ENCODE measurements at places on chromosomes 2 and 18.

DNA sequence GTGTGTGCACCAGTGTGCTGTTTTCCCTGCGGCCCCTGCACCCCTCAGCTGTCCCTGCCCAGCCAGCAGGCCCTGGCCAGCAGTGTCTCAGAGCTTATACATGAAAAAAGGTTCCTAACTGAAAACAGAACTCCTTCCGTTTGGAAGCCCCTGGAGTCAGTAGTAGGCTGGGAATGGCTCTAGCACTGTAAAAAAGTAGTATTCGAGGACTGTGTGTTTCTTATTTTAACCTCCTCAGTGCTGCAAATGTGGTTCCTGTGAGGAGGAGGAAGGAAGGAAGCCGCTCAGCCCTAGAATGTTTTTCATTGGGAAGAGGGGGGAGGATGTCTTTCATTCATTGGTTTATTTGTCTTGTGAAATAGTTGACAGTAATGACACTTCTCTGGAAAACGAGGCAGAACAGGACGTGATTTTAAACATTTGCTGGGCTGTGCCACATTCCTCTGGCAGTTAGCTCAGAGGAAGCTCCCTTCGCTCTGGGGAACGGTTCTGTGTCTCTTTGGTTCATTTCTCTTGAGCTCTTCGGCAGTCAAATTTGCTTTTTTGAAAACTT lies 103.5 kb downstream of the SPTBN1 start:
- DNase-seq, result no peak

GRCh38 chr2:95531254-95531771 lies 46.8 kb upstream of the TRIM43B start:
- no peak for DNase-seq

GRCh38 chr2:132404056-132404455 lies 12.5 kb upstream of the GPR39 start:
- DNase-seq, result no peak

DNA sequence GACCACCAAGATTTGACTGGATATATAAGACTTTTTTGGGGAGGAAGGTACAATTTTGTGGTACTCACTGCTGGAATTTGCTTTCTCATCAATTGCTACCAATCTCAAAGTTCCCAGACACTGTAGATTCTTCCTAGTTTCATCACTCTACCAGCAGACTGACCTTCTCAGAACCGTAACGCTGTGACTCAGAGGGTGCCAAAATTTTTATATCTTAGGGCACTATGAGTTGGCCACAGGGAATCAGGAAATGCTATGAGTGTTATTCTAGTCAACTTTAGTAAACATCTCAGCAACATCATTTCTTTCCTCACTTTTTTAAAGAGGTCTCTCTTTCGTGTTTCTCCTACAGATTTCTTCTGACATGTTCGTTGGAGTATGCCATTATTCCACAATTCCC lies 499.0 kb downstream of the TMX3 start:
- DNase-seq, result no peak

- DNase-seq, result no peak
Observed at GRCh38 chr2:24521162-24521857, 30.3 kb downstream of the NCOA1 start.

DNA sequence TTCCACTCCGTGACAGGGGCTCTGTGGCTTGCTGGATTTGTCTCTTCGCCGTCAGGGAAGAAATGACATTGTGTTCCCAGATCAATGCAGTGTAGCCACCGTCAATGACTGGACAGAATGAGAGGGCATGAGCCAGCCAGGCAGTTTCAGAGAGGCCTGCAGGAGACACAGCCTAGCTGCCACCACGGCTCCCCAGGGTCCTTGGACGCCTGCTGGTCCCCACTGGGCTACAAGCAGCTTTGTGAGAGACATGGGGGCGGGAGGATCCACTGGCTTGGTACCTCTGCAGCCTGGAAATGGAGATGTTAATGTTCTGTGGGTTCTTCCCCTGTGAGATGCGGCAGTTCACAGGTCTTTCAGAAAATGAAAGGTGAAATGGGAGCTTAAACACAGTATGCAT lies 12.1 kb upstream of the AMER3 start:
- DNase-seq, result no peak

All from GM06990 (cell line).